ENCODE measurements at places on chromosomes 5 and 9.

DNA sequence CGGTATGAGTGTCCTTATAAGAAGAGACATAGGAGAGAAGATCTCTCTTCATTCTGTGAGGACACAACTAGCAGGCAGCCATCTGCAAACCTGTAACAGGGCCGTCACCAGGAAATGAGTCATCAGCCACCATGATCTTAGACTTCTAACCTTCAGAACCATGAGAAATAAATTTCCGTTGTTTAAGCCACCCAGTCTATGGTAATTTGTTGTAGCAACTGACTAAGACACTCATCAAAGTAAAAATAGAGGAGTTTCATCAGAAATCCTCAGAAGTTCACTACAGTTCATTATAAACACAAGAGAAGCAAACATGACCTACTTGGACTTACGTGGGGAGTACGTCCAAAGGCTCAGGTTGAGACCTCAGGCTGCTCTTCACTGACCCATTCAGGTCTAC is 357.7 kb downstream of the SEMA5A start:
- DNase-seq = no peak

DNA sequence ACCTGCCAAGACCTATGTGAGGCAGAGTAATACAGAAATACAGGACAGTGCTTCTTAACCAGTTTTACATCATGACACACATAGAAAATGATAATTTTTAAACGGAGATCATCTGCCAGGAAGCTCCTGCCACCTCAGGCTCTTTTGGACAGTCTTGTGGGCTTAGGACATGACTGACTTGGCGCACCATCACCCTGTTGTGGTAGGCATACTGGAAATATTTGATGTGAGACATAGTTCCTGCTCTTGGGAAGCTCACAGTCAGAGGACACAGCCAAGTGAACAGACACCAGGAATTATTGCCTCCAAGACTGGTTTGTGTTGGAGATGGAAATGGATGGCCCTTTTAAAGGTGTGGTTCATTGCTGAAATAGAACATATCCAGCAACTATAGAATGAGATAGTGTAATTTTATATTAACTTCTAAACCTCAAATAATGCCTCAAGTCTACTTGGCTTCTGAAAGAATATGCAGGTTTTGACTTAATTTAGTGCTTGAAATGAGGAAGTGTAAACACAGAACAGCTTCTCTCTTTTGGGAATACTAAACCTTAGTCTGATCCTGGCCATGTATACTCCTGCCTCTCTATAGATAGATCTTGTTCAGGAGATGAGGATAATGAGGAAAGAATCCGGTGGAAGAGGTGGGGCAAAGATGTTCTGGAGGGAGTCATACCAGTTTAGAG is 19.7 kb downstream of the CPEB4 start:
- no peak for DNase-seq

DNA sequence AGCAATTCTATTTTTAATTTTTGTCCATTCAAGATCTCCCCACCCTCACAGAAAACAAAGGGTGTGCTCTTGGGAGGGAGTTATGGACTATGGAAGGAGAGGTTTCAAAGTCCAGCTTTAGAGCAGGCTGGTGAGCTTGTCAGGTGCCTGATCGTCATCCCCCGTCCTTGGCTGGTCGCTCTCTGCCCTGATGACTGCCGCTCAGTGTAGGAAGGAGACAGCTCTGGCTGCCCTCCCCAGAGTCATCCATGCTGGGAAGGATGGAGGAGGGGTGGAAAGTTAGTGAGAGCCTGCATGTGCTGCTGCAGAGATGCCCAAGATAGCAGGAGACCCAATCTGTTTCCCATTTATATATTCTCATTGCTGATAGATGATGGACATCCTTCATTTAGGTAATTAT is 96.6 kb downstream of the NLN start:
- no peak for DNase-seq

DNA sequence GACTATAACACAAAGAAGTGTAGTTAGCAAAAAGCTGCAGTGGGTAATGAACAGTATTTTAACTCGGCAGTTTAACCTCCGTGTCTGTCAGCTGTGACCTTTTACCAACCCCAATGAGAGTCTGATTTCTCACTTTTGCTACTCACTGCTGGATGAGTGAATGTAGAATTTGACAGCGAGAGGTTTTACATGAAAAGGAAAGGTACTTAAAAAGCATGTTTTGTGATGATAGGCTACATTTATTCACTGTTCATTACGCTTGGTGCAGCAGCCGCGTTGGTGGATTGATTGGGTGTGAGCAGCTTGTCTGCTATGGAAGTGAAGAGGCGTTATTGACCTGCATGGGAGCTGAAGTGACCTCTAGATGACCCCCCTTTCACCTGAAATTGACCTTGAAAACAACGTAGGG is 867.7 kb downstream of the NR2F1-AS1 start:
- DNase-seq = no peak

GRCh38 chr5:133664422-133664821 is 52.1 kb upstream of the FSTL4 start:
- DNase-seq = no peak

DNA sequence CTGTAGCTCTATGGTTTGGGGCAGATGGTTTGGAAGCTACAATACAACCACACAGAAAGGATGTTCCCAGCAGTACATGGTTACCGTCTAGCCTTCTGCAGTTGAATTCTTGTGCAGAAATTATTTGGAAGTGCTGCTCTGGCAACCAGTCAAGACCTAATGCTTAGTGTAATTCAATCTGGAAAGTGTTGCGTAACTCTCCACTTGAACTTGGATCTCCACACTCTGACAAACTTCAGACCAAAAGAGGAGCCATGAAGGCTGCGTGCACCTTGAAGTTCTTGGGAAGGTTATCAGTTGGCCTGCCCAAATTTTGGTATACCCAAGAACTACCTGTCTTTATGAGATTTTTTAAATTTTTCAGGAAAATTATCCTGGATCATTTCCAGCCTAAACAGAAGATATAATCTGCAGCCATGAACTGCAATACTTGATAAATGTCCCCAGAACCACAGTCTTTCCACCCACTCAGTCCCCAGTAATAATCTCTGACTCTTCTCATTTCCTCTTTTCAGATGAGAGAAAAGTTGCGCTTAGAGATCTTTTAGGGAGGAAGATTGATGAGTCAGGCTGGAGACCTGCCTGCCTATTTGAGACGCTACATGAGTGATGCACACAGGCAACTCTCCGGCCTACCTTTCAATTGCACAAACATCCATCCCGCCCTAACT is 159.9 kb downstream of the FANCC start:
- DNase-seq = no peak

DNA sequence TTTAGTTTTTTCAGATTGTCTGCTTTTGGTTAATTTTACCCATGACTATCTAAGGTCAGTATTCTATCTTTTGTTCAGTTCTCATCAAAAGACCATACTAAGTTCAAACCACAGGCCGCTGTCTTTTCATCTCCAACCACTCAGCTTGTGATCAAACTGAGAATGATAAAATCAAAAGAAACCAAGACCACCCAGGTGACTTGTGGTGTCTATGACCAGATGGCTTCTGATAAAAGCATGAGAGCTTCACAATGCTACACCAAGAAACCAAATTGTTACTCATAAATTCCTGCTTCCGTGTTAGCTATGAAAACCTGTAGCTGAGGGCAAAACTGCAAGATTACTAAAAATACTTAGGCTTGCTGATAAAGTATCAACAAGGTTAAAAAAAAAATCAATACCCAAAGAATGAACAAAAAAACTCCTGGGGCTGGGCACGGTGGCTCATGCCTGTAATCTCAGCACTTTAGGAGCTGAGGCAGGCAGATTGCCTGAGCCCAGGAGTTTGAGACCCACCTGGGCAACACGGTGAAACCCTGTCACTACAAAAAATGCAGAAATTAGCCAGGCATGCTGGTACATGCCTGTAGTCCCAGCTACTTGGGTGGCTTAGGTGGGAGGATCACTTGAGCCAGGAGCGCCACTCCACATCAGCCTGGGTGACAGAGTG is 25.8 kb upstream of the GPX8 start:
- DNase-seq = no peak

GRCh38 chr9:89548071-89548638 is 50.2 kb upstream of the SEMA4D start:
- no peak for DNase-seq

DNA sequence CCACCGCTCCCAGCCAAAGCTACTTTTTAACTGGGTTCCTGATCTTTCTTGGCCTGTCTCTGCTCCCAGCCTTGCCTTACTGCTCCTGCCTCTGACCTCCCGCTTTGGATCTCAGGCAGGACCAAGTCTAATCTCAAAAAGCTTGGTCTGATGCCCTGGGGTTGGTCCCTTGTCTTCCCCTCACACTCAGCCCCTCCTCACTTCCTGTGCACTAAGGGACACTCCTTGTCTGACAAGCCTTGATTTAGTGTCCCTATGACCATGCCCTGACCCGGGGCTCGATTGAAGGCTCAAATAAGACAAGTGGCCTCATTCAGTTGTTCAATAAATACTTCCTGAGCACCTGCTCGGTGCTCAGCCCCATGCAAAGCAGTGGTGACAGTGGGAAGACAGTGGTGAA is 3.7 kb upstream of the GTF3C5 start:
- no peak for DNase-seq

GRCh38 chr5:73673161-73673591 is 47.2 kb downstream of the ARHGEF28 start:
- no peak for DNase-seq

DNA sequence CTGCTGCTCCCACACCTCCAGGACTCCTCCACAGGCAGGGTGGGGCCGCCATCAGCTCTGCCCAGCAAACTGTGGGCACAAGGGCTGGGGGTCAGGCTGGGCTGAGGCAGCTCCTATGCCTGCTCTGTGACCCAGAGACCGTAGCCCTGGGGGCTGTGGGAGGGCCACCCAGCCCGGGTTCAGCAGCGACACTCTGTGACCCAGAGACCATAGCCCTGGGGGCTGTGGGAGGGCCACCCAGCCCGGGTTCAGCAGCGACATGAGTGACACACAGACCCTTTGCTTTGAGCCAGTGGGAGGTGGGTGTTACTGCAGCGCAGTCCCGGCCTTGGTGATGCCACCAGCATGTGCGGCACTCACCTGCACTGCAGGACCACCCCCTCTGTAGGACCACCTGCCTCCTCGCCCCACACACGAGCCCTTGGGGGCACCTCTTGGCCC is 118.9 kb upstream of the LPCAT1 start:
- DNase-seq = no peak

- DNase-seq = no peak
Observed at GRCh38 chr5:43075319-43076293, 35.5 kb upstream of the ANXA2R start.

GRCh38 chr5:135714126-135714894 is 120.2 kb upstream of the SLC25A48 start:
- DNase-seq = no peak

GRCh38 chr5:9201761-9202160 is 344.1 kb downstream of the SEMA5A start:
- DNase-seq = no peak

- no peak for DNase-seq
Observed at GRCh38 chr9:133589454-133590227, 19.5 kb downstream of the FAM163B start.

- DNase-seq = no peak
Observed at GRCh38 chr9:128034821-128035652, 32.1 kb downstream of the NAIF1 start.

DNA sequence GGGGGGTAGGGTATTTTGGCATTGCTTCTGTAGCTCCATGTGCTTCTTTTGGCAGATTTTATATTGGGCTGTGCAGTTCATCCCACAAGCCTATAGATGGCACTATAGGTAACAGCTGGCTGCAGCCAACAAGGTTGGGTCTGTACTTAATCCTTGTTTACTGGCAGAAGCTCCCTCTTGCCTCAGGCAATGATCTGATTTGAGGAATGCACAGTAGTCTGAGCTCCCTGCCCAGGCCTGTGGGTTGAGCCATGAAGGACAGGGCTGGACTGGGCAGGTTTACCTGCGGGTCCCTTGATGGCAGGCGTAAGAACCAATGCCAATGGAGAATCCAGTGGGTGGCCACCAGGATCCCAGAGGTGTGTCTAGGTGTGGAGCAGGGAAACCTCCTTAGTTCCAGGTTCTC is 11.7 kb upstream of the OR1J2 start:
- no peak for DNase-seq

GRCh38 chr5:34606101-34606500 is 50.0 kb upstream of the RAI14 start:
- DNase-seq = no peak

- DNase-seq = no peak
Observed at GRCh38 chr5:43642428-43642827, 39.4 kb downstream of the NNT start.

- DNase-seq = no peak
Observed at GRCh38 chr9:28922891-28923290, 1349.6 kb upstream of the C9orf72 start.

DNA sequence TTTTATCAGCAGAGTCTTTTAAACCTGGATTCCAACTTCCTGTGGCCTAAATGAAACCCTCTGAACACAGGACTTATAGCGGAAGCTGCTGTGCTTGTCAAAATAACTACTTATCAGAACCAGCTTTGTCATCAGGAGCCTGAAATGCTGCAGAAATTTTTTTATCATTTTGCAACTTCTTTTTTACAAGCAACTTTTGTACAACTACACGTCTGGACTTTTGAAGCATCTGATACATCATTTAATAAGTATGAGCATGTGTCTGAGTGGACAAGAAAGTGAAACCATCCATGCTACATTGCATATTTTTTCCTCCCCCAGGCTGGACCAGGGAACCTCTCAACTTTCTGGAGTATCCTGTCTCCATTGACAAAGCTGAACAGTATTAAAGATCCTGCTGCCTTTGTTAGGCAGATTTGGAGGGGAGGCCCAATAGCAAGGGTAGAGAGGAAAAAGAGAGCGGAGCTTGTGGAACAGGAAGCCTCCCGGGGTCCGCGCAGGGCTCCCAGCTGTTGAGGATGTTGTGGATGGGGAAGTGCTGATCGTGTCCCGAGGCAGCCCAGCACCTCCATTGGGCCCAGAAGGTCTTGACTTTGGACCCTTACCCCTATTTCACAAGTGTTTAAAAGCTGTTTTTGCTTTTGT is 196.6 kb downstream of the MSX2 start:
- no peak for DNase-seq

GRCh38 chr9:123776708-123777537 is 153.0 kb downstream of the DENND1A start:
- DNase-seq = no peak

- DNase-seq = no peak
Observed at GRCh38 chr5:23461576-23461975, 45.8 kb upstream of the PRDM9 start.
